Stimulated activated CD8-positive, alpha-beta memory T cell treated with anti-CD3 and anti-CD28 coated beads, Interleukin-4, amount 100 ng/mL, for 1 hour (primary cell): ENCODE measurements at places on chromosomes 2 and 18.

DNA sequence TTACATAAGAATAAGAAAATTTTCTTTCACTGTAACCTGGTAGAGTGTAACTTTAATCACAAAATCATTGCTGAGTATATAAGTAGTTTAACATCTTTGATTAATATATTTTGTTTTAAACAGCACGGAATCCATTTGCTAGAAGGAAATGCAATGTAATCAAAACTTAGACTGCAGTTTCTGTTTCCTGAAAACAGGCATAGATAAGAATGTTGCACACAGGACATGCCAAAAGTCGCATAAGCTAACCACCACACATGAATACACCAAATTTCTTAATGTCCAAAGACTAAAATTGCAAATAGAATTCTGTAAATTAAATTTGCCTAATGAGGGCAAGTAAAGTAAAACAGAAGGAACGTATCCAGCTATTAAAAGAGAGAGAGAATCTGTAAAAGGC is 51.0 kb upstream of the SERPINB2 start:
- no peak for DNase-seq

- no peak for DNase-seq
Measured at GRCh38 chr2:172640389-172640788, 84.5 kb downstream of the PDK1 start.

DNA sequence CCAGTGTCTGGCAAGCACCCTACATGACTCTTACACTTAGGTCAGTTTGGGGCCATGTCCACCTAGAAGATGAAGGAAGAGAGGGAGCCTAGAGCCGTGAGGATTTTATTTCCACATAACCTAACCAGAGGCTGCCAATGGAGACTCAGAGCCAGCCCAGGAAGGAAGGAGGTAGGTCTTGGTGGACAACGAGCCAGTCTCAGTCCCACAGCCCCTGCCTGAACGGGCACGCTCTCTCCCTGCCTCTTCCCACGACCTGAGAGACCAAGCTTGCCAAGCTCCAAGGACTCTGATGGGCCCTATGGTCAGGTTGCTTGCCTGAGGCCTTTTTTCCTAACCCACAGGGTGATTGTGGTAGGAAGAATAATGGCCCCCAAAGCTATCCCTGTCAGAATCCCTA is 188.4 kb downstream of the TFCP2L1 start:
- no peak for DNase-seq

- no peak for DNase-seq
Measured at GRCh38 chr18:35592298-35592697, 10.8 kb downstream of the GALNT1 start.

GRCh38 chr2:233202531-233202944 is 48.9 kb upstream of the ATG16L1 start:
- no peak for DNase-seq

- DNase-seq: no peak
Measured at GRCh38 chr2:205858881-205859441, 176.7 kb downstream of the NRP2 start.

DNA sequence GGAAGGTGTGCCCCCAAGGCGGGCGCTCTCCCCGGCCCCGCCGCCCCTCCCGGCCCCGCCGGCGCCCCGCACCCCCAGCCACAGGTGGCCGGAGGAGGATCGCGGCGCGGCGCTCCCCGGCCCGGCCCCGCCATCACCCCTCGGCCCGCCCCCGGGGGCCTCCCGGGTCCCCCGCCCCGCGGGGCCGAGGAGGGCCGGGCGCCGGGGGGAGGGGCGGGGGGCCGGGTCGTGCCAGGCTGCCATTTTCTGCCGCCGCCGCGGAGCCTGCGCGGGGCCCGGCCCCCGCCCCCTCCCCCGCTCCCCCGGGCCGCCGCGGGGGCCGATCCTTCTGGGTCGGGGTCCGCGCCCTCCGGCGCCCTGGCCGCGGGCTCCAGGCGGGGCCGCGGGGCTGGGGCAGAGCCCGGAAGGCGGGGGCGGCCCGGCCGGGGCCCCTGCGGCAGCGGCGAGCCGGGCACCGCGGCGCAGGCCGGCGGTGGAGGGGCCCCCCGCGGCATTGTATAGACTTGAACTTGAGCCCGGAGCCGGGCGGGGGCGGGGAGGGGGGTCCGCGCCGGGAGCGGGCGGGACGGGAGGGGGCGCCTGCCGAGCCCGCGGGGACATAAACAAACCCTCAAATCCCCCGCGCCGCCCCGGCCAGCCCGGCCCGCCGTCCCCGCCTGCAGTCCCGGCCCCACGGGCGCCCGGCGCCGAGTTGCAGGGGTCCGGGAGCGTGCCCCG is 556 bp downstream of the DNMT3A start:
- no peak for DNase-seq

DNA sequence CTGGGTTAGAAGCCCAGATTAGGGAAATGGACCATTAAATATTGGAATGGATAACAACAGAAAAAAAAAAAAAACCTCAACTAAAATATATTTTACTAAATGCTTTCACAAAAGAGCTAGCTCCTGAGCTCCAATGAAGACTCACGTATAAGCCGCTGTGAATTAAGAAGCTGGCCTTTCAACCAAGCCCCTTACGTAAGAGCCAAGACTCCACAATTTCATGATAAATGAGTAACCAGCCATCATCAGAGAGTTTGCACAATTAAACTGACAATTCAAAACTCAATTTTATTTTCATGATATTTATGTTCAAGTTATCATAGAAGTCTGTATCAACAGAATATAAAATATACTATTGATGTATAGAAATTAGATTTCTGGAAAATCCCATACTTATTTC is 70.7 kb upstream of the HNRNPA3 start:
- no peak for DNase-seq

DNA sequence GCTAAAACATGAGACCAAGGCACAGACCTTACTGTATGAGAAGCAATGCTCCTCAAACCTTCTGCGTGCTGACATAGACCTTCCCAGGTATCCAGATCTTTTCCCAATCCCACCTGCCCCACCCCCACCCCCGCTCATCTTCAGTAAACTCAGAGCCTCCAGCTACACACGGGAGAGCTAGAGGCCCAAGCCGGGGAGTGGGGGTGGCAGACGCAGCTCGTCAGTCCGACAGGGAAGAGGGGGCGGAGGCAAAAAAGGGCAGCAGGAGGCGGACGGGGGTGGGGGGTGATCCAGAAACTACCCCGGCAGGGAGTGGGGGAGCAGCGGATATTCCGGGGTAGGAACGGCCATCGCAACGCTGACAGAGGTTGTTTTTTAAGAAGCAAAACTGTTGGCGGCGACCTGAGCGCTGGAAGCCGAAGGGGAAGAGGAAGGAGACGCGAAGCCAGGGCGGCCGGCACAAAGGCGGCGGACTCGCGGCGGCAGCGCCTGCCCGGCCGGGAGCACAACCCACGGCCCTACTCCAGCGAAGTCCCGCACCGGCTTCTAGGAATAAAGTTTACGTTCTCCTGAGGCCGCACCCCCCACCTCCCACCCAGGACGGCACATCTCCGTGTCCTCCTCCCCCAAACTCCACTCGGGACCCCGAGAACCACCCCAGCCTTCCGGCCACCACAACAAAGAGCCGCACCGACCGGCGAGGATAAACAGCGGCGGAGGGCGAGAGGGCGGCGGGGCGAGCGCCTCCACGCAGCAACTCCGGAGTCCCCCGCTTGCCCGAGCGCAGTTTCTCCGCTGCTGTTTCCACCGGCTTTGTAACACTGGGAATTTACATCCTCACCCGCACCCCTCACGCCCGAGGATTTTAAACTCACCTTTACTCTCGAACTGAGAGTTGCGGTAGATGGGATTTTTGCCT is 722 bp downstream of the BAZ2B start:
- no peak for DNase-seq

GRCh38 chr2:145957929-145958328 is 1438.0 kb upstream of the ZEB2 start:
- DNase-seq: no peak

- no peak for DNase-seq
Measured at GRCh38 chr2:149456285-149456684, 125.9 kb downstream of the LYPD6 start.

DNA sequence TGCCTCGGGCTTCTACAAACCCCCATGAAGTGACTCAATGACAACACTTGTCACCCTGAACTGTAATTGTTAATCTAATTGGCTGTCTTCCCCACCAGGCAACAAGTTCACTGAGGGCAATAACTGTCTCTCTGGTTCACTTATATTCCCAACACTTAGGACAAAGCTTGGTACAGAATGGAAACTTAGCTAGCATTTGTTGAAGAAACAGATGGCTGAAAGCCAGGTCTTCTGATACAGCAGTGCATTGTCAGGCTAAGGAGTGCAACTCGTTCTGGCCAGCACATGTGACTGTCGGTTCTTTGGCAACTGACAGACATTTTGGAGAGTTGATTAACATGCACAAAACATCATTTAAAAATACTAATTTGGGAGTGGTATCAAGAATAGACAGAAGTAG is 14.6 kb upstream of the DNAJC27 start:
- DNase-seq: no peak

GRCh38 chr2:33158482-33159003 is 211.8 kb downstream of the LTBP1 start:
- no peak for DNase-seq

- no peak for DNase-seq
Measured at GRCh38 chr18:47594621-47595086, 335.8 kb downstream of the SMAD2 start.
